NCI-H146 (cell line): ENCODE measurements at places on chromosomes 5 and 9.

DNA sequence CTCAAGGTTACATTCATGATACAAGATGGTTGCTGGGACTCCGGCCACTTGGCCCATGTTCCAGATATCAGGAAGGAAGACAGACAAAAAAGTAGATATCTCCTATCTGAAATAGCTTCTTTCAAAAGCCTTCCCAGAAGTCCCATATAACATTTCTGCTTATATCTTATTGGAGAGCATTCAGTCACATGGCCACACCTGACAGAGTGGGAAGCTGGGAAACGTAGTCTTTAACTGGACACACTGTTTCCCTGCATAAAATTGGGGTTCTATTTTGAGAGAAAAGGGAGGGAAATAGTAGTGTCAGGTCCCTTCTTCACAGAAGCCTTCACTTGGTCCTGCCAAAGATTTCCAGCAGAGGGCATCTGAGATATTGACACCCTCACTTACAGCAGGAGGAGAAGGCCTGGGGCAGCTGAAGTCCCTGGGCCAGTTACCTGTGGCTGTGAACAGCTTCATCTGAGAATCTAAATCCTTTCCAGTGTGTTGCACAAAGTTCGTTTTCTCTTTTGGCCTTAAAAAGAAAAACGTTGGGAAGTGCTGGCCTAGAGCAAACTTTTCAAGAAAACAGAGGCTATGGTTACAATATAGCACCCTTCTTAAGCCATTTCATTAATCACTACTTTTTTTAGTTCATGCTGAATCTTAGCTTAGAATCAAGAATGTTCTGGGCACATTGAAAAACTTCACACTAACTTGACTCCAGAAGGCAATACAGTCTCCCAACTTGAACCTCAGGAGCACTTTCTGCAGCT is 33.5 kb downstream of the SPEF2 start:
- no peak for DNase-seq

DNA sequence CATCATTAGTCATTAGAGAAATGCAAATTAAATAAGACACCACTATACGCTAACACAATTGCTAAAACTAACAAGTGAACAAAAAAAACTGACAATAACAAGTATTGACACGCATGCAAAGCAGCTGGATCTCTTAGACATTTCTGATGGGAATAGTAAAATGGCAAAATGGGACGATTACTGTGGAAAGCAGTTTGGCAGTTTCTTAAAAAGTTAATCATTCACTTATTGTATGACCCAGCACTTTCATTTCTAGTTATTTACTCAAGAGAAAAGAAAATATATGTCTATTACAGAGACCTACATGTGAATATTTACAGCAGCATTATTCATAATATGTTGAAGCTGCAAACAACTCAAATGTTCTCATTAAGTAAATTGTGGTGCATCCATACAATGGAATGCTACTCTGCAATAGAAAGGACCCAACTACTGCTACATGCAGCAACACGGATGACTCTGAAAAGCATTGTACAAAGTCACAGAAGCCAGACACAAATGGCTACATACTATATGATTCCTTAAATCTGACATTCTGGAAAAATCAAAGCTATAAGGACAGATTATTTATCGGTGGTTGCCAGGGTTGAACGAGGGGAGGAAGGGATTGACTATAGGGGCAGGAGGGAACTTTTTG is 96.8 kb upstream of the ITGA2 start:
- no peak for DNase-seq

DNA sequence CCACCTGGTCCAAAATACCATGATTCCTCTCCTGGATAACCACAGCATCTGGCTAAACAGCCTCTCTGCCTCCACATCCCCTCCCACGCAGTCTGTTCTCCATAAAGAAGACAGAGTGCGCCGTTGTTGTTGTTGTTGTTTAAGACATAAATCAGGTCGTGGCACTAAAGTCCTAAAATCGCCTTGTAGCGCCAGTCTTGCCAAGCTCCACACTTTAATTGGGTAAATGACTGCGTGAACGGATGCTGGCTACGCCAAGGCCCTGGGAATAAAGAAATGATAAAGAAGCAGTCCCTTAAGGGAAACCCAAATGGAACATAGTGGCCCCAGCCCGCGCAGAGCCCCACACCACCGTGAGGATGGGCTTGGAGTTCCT is 364 bp upstream of the SFXN1 start:
- DNase-seq, result no peak

- no peak for DNase-seq
These were observed 174.0 kb downstream of the NR3C1 start for GRCh38 chr5:143229426-143229895.

DNA sequence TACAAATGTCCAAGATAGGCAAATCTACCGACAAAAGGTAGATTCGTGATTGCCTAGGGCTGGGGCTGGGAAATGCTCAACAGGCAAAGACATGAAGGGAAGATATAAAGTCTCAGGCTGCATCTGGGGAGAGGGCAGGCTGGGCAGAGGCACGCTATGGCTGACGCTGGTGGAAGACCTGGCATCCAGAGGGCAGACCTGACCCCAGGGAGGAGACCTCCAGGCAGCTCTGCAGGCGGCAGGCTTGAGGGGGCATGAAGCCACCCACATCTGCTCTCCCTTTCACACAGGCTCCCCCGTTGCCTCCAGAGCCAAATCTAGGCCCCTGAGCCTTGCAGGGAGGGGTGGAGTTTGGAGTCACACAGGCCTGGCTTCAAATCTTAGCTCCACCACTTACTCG is 145.5 kb downstream of the PAX5 start:
- no peak for DNase-seq

GRCh38 chr5:32323741-32324140 is 11.0 kb upstream of the MTMR12 start:
- DNase-seq, result no peak

GRCh38 chr9:124202447-124202971 is 55.2 kb upstream of the NEK6 start:
- no peak for DNase-seq

DNA sequence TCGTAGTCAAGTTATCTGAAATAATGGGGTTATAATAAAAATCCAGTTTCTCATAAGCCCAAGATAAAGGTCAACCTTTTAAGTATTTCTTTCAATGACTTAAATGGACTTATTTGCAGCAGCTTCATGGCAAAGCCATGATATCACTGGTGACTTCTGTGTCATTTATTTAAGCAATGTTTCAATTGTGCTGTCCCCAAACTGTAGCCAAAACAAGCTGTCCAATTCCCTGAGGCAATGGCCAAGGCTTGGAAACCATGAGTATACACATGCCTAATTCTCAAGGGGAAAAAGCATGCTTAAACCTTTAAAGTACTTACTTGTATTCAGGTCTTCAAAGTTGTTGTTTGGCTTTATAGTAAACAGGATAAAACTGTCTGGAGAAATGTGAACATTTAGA is 376.4 kb upstream of the TNC start:
- DNase-seq, result no peak

- DNase-seq, result no peak
These were observed 18.6 kb downstream of the FGD3 start for GRCh38 chr9:92965759-92966517.

DNA sequence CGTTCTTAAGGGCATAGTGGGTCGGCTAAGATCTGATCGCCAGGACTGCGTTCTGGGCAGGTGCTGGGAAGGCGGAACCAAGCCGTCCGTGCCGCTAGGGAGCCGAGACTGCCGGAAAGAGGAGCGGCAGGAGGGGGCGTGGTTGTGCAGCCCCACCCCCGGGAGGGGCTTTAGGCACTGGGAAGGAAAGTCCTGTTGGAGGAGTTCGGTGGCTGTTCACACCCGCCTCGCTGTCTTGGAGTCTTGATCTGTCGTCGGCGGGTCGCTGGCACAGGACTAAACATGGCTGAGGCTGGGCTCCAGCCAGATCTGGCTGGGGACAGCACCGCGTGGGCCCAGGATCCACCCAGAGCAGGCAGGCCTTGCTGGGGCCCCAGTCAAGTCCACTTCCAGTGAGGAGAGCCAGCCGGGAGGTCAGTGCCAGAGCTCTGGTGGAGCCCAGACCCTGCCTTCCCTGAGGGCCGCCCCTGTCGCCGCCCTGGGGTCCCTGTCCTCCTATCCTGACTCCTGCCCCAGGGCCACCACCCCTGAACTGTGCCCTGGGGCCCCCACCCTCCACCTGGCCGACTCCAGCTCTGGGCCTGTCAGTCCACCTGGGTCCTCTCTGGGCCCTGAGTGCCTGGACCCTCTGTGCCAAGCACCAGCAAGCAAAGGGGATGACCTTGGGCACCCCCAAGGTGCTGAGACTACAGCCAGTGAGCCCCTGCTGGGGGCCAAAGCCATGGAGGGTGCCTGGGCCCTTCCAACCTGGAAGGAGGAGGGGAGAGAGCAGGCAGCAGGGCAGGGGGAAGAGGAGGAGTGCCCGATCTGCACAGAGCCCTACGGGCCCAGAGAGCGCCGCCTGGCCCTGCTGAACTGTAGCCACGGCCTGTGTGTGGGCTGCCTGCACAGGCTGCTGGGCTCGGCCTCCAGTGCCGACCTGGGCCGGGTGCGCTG is 4.5 kb downstream of the RNF208 start:
- DNase-seq, result no peak

DNA sequence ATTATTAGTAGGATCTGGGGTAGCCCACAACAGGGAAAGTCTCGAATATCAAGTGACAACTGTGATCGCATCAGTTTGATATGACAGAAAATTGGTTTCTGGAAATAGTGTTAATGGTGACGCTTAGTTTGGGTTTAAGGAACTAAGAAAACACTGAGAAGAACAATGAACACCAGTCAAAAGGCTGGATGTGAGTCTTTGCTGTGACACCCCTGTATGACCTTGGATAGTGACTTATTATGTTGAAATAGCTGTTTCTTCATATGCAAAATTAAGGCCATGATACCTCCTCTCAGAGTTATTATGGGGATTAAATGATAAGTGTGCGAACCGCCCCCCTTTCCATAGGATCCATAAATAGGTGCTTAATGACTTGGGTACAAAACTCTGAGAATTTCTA is 926 bp downstream of the DNAJC25 start:
- no peak for DNase-seq

GRCh38 chr5:2919310-2920018 is 168.0 kb upstream of the IRX2 start:
- DNase-seq, result no peak

DNA sequence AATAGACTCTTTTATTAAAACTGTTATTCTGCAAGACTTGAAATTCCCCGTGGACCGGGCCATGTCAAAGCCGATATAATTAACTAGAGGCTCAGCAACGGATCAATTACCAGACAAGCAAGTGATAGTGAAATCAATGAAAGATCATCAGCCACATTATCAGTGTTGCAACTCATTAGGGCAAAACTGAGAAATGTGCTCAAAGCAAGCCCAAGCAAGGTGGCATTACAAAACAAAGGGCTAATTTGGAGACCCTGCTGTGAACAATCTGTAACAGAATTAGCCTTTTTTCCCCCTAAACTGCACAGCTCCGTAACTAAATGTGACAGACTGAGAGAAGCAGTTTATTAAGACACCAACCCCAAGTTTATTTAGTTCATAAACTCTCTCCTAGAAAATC is 140.3 kb downstream of the BNC2 start:
- no peak for DNase-seq

DNA sequence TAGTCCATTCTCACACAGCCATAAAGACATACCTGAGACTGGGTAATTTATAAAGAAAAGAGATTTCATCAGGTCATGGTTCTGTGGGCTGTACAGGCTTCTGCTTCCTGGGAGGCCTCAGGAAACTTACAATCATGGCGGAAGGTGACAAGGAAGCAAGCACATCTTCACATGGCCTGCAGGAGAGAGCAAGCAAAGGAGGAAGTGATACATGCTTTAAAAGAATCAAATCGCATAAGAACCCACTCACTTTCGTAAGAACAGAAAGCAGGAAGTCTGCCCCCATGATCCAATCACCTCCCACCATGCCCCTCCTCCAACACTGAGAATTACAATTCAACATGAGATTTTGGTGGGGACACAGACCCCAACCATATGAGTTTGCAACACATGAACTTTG is 5.1 kb upstream of the FBXO38 start:
- DNase-seq, result no peak

DNA sequence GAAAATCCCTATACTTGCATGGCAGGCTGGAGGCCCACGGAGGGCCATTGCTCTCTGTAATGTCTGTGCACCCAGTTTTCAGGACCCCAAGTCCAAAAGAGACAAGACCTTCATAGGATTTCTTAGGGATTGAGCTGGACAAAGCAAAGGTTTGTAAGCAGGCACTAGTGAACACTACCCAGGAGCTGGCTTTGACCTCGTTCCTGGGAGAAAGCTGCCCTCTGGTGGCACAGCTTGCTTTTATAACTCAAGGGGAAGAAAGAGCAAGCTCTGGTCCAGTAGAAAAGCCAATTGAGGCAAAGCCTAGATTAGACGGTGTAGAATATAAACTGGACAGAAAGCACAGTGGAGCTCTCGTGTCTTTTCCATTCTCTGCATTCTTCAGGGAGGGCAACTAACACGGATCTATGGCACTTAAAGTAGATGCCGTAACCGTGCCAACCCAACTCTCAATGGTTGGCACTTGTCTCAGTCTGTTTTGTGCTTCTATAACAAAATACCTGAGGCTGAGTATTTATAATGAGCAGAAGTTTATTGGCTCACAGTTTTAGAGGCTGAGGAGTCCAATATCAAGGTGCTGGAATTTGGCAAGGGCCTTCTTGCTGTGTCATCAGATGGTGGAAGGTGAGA is 7.9 kb downstream of the GABRP start:
- peak; percentile 60 for DNase-seq

- no peak for DNase-seq
These were observed 74.4 kb upstream of the FCN1 start for GRCh38 chr9:134991808-134992754.

GRCh38 chr9:89350988-89351557 is 32.8 kb downstream of the SECISBP2 start:
- no peak for DNase-seq

DNA sequence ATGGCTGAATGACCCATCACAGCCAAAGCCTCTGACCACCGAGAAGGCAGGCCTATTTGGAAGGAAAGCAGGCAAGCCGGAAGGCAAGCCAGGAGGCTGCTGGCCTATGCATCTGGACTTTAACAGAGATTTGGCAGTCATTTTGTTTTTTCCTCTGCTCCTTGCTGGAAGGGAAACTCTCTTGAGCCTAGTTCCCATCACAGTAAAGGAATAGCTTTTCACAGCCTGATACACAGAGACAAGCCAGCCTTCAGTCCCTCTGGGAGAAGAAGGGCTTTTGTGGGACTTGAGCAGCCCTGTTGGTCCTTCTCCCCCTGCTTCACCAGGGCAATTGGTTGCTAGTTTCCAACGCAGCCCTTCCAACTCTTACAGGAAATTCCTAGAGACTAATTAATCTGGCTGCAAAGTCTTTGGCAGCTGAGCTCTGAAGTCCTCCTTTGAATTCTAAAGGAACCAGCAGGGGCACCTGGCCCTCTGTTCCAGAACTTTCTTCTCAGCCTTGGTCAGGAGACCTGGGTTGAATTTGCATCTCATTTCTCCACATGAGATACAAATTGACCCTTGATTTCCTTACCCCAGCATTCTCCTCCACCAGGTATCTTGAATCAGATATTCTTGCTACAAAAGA is 157.3 kb upstream of the EPB41L4A start:
- no peak for DNase-seq

- no peak for DNase-seq
These were observed 309.2 kb downstream of the CTNND2 start for GRCh38 chr5:11595045-11595444.

- DNase-seq, result no peak
These were observed 1.7 kb downstream of the ADAMTS19 start for GRCh38 chr5:129461711-129462332.

- no peak for DNase-seq
These were observed 15.5 kb upstream of the FAM120AOS start for GRCh38 chr9:93468763-93469456.
